ENCODE measurements at places on chromosomes 5 and 9.

GRCh38 chr5:57034201-57034916 lies 82.4 kb upstream of the MIER3 start:
- no peak for DNase-seq

DNA sequence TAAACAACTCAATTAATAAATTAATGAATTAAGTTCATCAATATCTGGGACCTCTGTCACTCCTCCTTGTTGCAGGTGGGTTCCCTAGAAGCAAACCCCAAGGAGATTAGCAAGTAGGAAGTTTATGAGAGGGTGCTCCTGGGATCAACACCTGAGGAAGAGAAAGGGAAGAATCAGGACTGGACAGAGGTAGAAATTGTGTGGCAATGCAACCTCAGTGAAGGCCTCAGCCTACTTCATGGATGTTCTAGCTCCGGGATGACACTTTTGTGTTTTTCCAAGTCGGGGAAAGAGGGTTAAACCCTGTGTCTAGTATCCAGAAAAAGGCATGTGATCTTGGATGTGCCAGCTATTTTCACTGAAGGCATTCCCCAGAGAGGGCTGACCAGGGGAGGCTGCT lies 23.2 kb downstream of the MAMDC2 start:
- no peak for DNase-seq

- no peak for DNase-seq
These were observed 4.8 kb downstream of the RASGRF2 start for GRCh38 chr5:80964919-80965318.

GRCh38 chr9:108272349-108272899 lies 583.4 kb downstream of the ACTL7B start:
- DNase-seq = no peak

DNA sequence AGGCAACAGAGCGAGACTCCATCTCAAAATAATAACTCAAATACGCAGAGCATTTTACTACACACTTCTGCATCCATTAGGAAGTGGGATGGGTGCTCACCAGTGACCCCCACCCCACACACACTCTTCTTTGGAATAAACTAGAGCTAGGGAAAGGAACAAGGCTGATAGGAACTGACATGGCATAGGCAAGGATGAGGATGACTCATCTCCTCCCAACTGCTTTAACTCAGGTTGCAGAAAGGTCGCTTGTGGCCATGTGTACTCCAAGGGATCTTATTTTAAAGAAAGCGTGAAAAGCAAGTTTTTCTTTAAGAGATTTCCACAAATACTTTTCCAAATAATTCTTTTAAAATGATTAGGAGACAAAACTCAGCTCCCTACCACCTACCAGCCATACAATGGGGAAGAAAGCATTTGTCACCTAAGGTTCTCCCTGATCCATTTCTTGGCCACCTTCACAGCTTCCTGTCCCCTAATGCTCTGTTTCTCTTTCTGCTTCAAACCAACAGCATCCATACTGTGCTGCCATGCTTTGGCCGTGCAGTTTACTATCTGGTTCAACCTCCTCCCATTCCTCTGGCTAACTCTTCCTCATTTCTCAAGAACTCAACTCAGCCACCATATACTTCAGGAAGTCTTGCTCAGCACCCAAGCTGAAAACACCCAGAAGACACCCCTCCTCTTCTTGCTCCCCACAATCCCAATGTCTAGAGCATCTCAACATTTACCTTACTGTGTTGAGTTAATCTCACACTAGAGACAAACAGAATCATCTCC lies 211.9 kb downstream of the ACTL7B start:
- DNase-seq = no peak

DNA sequence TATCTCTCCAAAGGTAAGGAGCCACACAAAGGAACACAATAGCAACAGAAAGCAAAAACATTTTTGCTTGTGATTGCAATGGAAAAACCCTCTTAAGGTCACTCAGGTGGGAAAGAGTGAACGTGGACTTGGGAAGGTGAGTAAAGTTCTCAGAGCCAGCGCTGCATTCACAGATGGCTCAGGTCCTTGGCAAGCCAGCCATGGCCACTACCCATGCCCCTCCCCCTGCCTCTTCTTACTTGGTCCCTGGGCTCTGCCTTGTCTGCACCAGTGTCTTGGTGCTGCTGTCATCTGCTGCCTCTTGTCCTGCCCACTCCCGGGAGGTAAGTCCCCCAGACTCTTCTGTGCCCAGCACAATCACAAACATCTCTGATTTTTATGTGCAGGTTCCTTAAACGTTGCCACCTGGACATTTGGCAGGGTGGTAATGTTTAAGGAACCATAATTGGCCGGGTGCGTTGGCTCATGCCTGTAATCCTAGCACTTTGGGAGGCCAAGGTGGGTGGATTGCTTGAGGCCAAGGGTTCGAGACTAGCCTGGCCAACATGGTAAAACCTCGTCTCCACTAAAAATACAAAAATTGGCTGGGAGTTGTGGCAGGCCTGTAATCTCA lies 74.6 kb downstream of the FEM1C start:
- no peak for DNase-seq

- DNase-seq = no peak
These were observed 282.4 kb downstream of the ARHGEF28 start for GRCh38 chr5:73908395-73908794.

GRCh38 chr5:154757814-154758406 lies 2.7 kb downstream of the LARP1 start:
- no peak for DNase-seq

GRCh38 chr5:137113161-137113560 lies 386.0 kb downstream of the SPOCK1 start:
- no peak for DNase-seq

GRCh38 chr9:136921307-136921706 lies 23.2 kb downstream of the FBXW5 start:
- no peak for DNase-seq

DNA sequence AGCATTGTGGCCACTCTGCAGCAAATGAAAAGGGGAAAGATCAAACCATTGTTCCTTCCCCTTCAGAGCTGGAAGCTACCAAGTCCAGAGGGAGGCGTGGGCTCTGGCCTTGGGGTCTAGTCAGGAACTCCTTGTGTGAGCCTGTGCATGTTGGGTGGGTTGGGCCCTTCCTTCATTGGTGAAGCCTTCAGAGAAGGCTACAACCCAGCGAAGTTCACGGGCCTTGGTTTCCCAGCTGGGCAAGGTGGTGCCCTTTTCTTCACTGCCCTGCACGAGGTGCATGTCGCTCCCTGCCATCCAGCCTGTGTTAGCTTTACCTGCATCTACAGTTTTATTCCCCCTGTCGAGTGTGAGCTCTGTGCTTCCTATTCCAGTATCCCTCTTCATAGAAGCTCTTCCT lies 84.7 kb downstream of the ZNF618 start:
- DNase-seq = no peak

DNA sequence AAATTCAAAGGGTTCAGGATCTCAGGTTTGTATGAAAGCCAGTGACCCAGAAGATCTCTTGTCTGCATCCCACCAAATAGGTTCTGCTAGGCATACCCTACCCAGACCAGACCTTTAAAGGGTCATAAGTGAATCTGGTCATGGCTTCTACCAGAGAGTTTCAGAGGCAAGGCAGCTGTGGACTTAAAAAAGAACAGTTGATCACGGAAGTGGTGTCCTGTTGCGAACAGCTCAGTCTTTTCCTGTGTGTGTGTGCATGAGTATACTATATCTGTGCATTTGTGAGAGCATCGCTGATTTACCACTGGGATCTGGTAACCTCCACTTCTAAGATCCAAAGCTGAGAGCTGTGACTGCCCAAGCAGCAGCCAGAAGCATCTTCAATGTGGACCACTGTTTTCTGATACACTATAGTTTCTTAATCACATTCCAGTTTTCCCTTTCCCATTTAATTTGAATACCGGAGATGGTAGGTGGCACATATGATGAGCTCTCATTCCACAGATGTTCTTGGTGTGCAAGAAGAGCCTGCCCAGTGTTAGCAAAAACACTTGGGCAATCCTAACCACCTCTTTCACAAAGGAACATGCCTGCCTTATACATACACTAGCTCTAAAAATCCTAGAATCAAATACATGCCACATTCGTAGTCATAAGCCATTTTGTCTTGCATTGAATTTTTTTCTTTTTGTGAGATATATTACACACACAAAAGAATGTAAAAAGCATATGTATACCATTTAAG lies 36.2 kb upstream of the OR2S2 start:
- no peak for DNase-seq

DNA sequence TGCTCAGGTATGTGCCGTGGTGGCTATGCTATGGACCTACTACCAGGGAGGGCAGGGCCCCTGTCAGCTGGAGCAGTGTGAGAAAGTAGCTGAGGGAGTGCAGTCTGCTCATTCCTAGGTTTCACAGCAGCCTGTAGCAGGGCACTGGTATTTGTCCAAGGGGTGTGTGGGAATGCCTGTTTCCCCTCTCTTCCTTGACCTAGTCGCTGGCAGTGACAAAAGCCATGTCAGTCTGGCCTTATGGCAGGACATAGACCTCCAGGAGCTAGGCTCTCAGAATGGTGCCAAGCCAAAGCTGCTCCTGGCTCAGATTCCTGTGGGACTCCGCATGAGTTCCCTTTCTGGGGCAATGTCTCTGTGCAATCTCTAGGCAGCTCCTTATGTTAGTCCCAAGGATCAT lies 253.9 kb upstream of the TYRP1 start:
- no peak for DNase-seq

DNA sequence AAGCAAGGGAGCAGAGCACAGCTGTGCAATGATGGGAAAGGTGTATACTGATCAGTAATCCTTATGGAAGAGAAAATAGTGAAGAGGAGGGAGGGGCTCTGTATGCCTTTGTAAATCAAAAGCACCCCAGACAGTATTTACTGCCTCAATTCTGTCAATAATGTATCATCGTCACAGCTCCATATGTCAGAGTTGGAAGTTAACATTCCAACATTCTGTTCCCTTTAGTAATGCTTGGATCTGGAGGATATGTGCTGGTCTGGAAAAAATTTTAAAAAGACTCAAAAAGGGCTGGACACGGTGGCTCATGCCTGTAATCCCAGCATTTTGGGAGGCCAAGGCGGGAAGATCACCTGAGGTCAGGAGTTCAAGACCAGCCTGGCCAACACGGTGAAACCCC lies 310.4 kb downstream of the ACTL7B start:
- DNase-seq = no peak

DNA sequence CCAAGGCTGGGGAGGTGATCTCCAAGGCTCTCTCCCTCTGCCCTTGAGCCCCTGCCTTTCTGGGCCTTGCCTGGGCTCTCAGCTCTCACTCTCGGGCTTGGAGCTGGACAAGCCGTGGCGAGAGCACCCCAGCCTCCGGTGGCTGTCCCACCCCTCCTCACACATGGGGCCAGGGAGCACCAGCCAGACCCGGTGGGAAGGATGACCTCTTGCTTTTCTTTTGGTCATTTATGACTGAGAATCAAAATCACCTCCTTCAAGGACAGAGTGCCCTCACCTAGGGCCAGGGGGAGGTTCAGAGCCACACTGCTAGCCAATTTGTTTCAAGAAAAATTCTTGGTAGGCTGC lies 14.1 kb downstream of the TCF7 start:
- DNase-seq = no peak

GRCh38 chr9:2126331-2126803 lies 111.2 kb downstream of the SMARCA2 start:
- DNase-seq = no peak

DNA sequence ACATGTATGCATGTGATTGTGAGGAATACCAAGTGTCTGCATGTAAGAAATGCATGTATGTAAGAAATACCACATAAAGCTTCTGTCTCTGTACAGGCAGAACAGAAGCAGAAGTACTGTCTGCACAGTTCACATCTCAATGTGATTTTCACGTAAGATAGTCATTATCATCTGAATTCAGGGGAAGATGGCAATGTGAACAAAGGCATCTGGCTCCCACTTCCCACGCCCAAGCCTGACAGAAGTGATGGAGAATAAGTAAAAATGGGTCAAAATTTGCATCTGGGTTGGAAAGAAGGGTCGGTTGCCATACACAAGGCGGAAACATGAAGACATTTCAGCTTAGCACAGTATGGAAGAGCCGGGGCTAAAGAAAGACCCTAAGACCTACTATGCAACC lies 71.7 kb downstream of the SUSD1 start:
- DNase-seq = no peak

DNA sequence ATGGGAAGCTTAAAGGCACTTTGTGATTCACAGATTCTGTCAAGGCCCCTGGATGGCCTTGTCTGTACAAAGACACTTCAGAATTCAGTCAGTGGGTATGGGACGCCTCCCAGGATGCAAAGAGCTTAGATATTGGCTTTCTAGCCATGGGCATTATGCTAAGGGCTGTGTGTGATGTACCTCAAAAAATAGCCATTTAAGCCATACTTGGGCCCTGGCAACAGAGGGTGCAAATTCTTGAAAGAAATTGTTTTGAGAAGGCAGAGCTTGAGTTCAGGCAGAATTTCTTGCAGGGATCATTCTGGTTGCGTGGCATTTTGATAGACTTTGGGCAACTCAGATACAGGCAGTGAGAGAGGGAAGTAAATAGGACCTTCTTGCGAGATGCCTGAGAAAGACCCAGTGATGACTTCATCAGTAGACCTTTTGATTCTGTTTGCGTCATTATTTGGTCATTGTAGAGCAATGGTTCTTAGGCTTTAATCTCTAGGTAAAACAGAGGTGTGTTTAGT lies 3.9 kb downstream of the CYFIP2 start:
- no peak for DNase-seq

GRCh38 chr5:69167493-69167855 lies 524 bp downstream of the CCNB1 start:
- no peak for DNase-seq

DNA sequence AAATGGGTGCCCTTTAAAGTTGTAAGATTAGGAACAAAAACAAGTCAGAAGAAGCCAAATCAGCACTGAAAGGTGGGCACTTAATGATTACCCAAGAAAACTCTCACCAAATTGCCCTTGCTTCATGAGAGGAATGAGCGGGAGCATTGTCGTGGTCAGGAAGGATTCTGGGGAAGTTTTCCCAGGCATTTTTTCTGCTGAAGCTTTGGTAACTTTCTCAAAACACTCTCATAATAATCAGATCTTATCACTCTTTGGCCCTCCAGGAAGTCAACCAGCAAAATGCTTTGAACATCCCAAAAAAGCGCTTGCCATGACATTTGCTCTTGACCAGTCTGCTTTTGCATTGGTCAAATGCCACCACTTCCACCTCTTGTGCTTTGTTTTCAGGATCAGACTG lies 10.4 kb upstream of the PCDHGC3 start:
- no peak for DNase-seq

GRCh38 chr5:151037561-151038411 lies 17.4 kb downstream of the GPX3 start:
- DNase-seq = no peak

DNA sequence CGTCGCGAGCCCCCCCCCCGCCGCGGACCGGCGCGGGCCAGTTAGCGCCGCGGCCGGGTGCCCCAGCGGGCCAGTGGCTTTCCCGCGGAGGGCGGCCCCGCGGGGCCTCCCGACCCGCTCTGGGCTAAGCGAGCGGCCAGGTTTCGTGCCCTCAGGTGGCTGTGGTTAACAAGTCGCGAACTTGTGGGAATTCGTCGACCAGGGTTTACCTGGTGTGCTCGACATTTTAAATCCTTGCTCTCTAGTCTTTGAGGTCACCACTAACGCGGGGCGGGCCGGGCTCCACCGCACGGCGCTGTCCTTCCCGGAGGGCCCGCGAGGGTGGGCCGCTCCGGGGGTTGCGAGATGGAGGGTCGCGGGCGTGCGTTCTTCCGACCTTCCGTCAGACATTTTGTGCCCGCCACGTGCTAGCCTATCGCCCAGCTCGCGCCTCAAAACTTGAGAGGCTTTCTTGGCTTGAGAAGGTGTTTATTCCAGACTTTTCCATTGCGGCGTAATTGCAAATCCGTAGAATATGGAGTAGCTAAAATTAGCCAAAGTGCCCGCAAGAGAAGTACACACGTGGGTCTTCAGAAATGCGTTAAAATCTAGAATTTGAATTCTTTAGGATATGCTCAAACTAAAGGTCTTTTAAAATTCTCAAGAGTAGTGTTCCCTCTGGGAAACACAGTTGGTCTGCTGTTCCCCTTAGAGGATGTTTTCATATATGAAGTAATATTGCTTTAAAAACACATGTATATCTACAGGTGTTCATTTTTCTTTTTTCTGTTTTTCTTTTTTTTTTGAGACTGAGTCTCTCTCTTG lies 2.1 kb downstream of the ANP32B start:
- no peak for DNase-seq
